A549 treated with ZK216348 at 1 μM for 4 hours (cell line): ENCODE measurements at places on chromosomes 12 and 14. TPM values are rescaled to one million over a fixed set of nuclear protein-coding genes. Genes with fewer than 3 reads are reported as not detected.

LGR5 gene
- not detected in 5 replicates for total RNA-seq

TUNAR gene
- total RNA-seq: not detected in 5 replicates

OAS1 gene
- 34.2 to 68.6 TPM (median 48.8 TPM) in 5 replicates for total RNA-seq

TAS2R30 gene
- not detected in 5 replicates for total RNA-seq

CFAP251 gene
- total RNA-seq: 0.88 to 2.6 TPM (median 1.5 TPM) in 5 replicates

ABCD2 gene
- total RNA-seq: not detected in 5 replicates

GPD1 gene
- total RNA-seq: 0.07 to 0.52 TPM (median 0.12 TPM) in 4 of 5 replicates, not detected in the other

KCNA5 gene
- not detected in 5 replicates for total RNA-seq

SERPINA10 gene
- not detected in 5 replicates for total RNA-seq

TMEM132D gene
- not detected in 5 replicates for total RNA-seq

LRRK2 gene
- 1.2 to 2.4 TPM (median 1.6 TPM) in 5 replicates for total RNA-seq

PZP gene
- total RNA-seq: not detected in 5 replicates

MGP gene
- total RNA-seq: 0.45 TPM in 1 of 5 replicates, not detected in the others

TAS2R31 gene
- 0.33 TPM in 1 of 5 replicates, not detected in the others for total RNA-seq

RHEBL1 gene
- total RNA-seq: 2.8 to 4.8 TPM (median 4.3 TPM) in 5 replicates

PUS1 gene
- total RNA-seq: 47.1 to 85.0 TPM (median 80.8 TPM) in 5 replicates

ADAMTS20 gene
- not detected in 5 replicates for total RNA-seq

MBIP gene
- total RNA-seq: 11.3 to 21.2 TPM (median 15.2 TPM) in 5 replicates

TSPAN19 gene
- total RNA-seq: 0.17 TPM in 1 of 5 replicates, not detected in the others

TAS2R7 gene
- total RNA-seq: not detected in 5 replicates

PRR4 gene
- 1.2 to 2.5 TPM (median 1.9 TPM) in 5 replicates for total RNA-seq

TAS2R13 gene
- total RNA-seq: not detected in 5 replicates

TWF1 gene
- total RNA-seq: 59.3 to 91.9 TPM (median 74.2 TPM) in 5 replicates

CD4 gene
- not detected in 5 replicates for total RNA-seq

MYO1H gene
- total RNA-seq: not detected in 5 replicates

ART4 gene
- total RNA-seq: not detected in 5 replicates

TMEM121 gene
- total RNA-seq: 2.1 to 11.7 TPM (median 10.8 TPM) in 5 replicates

TBC1D30 gene
- 1.2 to 2.1 TPM (median 1.8 TPM) in 5 replicates for total RNA-seq

MMP14 gene
- total RNA-seq: 0.55 to 0.92 TPM (median 0.87 TPM) in 5 replicates

TRIM9 gene
- total RNA-seq: 8.7 to 14.2 TPM (median 11.2 TPM) in 5 replicates

KIF26A gene
- 1.3 to 4.6 TPM (median 4.2 TPM) in 5 replicates for total RNA-seq

HNRNPA1 gene
- 1,510 to 3,025 TPM (median 1,619 TPM) in 5 replicates for total RNA-seq

NEDD1 gene
- 13.5 to 24.5 TPM (median 19.3 TPM) in 5 replicates for total RNA-seq

NGB gene
- not detected in 5 replicates for total RNA-seq

OR11H7 gene
- total RNA-seq: not detected in 5 replicates

PPP1R3E gene
- 3.0 to 5.3 TPM (median 3.6 TPM) in 5 replicates for total RNA-seq

CYP27B1 gene
- 0.86 to 4.5 TPM (median 2.7 TPM) in 5 replicates for total RNA-seq

ITGB7 gene
- 0.35 to 0.95 TPM (median 0.41 TPM) in 5 replicates for total RNA-seq

ABCD4 gene
- total RNA-seq: 23.6 to 39.5 TPM (median 33.9 TPM) in 5 replicates

OTOGL gene
- not detected in 5 replicates for total RNA-seq

CD9 gene
- 232 to 271 TPM (median 254 TPM) in 5 replicates for total RNA-seq

EP400 gene
- 21.8 to 28.3 TPM (median 26.4 TPM) in 5 replicates for total RNA-seq

OR6C6 gene
- total RNA-seq: not detected in 5 replicates

CEP83 gene
- total RNA-seq: 6.0 to 13.5 TPM (median 9.0 TPM) in 5 replicates

ACVRL1 gene
- total RNA-seq: 0.05 TPM in 1 of 5 replicates, not detected in the others

TMTC2 gene
- 0.91 to 1.6 TPM (median 1.2 TPM) in 5 replicates for total RNA-seq
